Neural progenitor cell (in vitro differentiated cells): ENCODE measurements at places on chromosomes 5 and 9. TPM values are rescaled to one million over a fixed set of nuclear protein-coding genes. Genes with fewer than 3 reads are reported as not detected.

GRCh38 chr5:38807570-38808483 lies 38.0 kb upstream of the OSMR start:
- no peaks in the 10 kb centered on the region for H3K36me3 ChIP-seq
- no peaks in the 10 kb centered on the region for H3K27me3 ChIP-seq
- no peak overlapping the region for H3K27ac ChIP-seq
- H3K4me1 ChIP-seq: peaks cover 6% of the 10 kb centered on the region
- no peak overlapping the region for H3K4me3 ChIP-seq

DNA sequence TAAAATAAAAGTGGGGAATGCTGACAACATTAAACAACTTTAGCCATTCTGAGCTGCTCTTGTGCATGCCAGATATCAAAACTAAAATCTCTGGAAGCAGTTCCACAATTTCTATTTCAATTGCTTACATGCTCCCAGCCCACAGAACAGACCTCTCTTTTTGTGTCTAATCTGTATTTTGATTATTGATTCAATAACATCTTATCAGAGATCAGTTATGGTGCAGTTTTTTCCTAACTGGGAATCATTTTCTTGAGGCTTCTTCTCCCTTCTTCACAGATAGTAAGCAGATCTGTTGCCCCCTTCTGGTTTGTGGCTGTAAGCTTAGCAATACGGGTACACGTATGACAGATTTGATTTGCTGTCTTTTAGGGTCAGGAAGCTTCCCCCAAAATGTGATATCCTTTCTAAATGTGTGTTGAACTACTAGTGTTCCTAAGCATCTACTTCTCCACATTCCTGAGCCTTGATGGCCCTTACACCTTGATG lies 39.4 kb downstream of the MRPS27 start:
- no peak overlapping the region for H3K4me3 ChIP-seq
- no peaks in the 10 kb centered on the region for H3K27me3 ChIP-seq
- H3K27ac ChIP-seq: no peak overlapping the region
- DNase-seq: peak; percentile 61
- H3K36me3 ChIP-seq: no peaks in the 10 kb centered on the region

GRCh38 chr5:36273809-36274526 lies 27.7 kb downstream of the RANBP3L start:
- H3K36me3 ChIP-seq: no peaks in the 10 kb centered on the region
- peaks cover 12% of the 10 kb centered on the region for H3K4me1 ChIP-seq
- H3K27me3 ChIP-seq: no peaks in the 10 kb centered on the region
- H3K4me3 ChIP-seq: no peak overlapping the region
- no peak overlapping the region for H3K27ac ChIP-seq
- DNase-seq: no peak

GRCh38 chr5:6604946-6605345 lies 27.9 kb downstream of the NSUN2 start:
- H3K27ac ChIP-seq: no peak overlapping the region
- H3K4me1 ChIP-seq: no peaks in the 10 kb centered on the region
- H3K27me3 ChIP-seq: no peaks in the 10 kb centered on the region
- H3K36me3 ChIP-seq: peaks cover 8% of the 10 kb centered on the region

- no peaks in the 10 kb centered on the region for H3K36me3 ChIP-seq
- H3K4me3 ChIP-seq: no peak overlapping the region
- no peak for DNase-seq
- no peak overlapping the region for H3K27ac ChIP-seq
- H3K4me1 ChIP-seq: no peaks in the 10 kb centered on the region
Observed at GRCh38 chr5:165015547-165015946, 1510.1 kb downstream of the MAT2B start.

GRCh38 chr9:111005746-111006470 lies 32.4 kb downstream of the LPAR1 start:
- DNase-seq: no peak
- no peak overlapping the region for H3K4me3 ChIP-seq
- no peaks in the 10 kb centered on the region for H3K27me3 ChIP-seq
- no peak overlapping the region for H3K27ac ChIP-seq
- H3K4me1 ChIP-seq: peaks cover 35% of the 10 kb centered on the region

DNA sequence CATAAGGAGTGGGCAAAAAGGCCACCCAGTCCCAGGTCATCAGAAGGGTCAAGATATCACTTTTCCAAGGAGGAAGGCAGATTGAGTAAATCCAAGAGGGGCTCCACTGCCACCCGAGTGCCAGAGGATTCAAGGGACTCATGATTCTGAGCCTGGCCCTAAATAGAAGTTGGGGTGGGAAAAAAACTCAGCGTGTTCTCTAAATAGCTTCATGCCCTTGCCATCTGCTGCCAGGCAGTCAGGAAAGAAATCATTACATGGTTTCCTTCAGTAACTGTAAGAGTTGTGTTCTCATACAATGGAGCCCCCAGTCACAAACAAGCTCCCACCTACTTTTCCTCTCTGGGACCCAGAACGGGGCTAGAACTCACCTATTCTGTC lies 37.2 kb downstream of the SAR1B start:
- peaks cover 15% of the 10 kb centered on the region for H3K4me1 ChIP-seq
- DNase-seq: no peak
- no peaks in the 10 kb centered on the region for H3K36me3 ChIP-seq
- no peak overlapping the region for H3K4me3 ChIP-seq

- H3K4me3 ChIP-seq: no peak overlapping the region
- DNase-seq: no peak
- no peaks in the 10 kb centered on the region for H3K36me3 ChIP-seq
Observed at GRCh38 chr9:13737885-13738284, 458.4 kb upstream of the MPDZ start.

- H3K27ac ChIP-seq: no peak overlapping the region
- no peak for DNase-seq
- peaks cover 16% of the 10 kb centered on the region for H3K4me1 ChIP-seq
- no peaks in the 10 kb centered on the region for H3K27me3 ChIP-seq
Observed at GRCh38 chr5:97628807-97629206, 445.8 kb upstream of the RIOK2 start.

GRCh38 chr9:120707170-120707569 lies 7.1 kb downstream of the MEGF9 start:
- no peak for DNase-seq
- no peak overlapping the region for H3K4me3 ChIP-seq
- H3K36me3 ChIP-seq: no peaks in the 10 kb centered on the region
- no peaks in the 10 kb centered on the region for H3K27me3 ChIP-seq

- H3K27me3 ChIP-seq: no peaks in the 10 kb centered on the region
- no peak overlapping the region for H3K4me3 ChIP-seq
- H3K36me3 ChIP-seq: no peaks in the 10 kb centered on the region
Observed at GRCh38 chr5:74040065-74040551, 414.1 kb downstream of the ARHGEF28 start.

DNA sequence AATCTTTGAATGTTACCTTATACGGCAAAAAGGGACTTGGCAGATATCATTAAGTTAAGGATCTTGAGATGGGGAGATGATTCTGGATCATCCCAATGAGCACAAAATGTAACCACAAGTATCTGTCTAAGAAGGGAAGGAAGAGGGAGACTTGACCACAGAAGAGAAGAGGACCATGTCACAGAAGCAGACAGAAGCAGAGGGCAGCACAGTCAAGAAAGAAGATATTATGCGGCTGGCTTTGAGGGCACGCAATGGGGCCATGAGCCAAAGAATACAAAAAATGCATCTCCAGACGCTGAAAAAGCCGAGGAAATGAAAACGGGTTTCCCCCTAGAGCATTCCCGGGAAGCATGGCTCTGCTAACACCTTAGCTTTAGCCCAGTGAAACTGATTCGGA lies 225.3 kb downstream of the NR2F1-AS1 start:
- H3K4me1 ChIP-seq: no peaks in the 10 kb centered on the region
- H3K27ac ChIP-seq: no peak overlapping the region
- no peak for DNase-seq

GRCh38 chr5:14447958-14448911 lies 133.4 kb upstream of the OTULINL start:
- no peaks in the 10 kb centered on the region for H3K36me3 ChIP-seq
- H3K27me3 ChIP-seq: no peaks in the 10 kb centered on the region
- H3K4me1 ChIP-seq: peaks cover 33% of the 10 kb centered on the region

DNA sequence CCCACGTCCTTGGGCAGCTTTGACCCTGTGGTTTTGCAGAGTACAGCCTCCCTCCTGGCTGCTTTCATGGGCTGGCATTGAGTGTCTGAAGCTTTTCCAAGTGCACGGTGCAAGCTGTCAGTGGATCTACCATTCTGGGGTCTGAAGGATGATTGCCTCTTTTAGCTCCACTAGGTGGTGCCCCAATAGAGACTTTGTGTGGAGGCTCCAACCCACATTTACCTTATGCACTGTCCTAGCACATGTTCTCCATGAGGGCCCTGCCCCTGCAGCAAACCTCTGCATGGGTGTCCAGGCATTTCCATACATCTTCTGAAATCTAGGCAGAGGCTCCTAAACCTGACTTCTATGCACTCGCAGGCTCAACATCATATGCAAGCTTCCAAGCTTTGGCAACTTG lies 644.2 kb upstream of the CDH9 start:
- no peak overlapping the region for H3K27ac ChIP-seq
- H3K27me3 ChIP-seq: no peaks in the 10 kb centered on the region
- H3K4me3 ChIP-seq: no peak overlapping the region
- H3K36me3 ChIP-seq: no peaks in the 10 kb centered on the region
- no peaks in the 10 kb centered on the region for H3K4me1 ChIP-seq
- DNase-seq: peak; percentile 31

GRCh38 chr9:18109675-18110074 lies 364.3 kb upstream of the ADAMTSL1 start:
- H3K27me3 ChIP-seq: no peaks in the 10 kb centered on the region
- no peak for DNase-seq
- no peaks in the 10 kb centered on the region for H3K36me3 ChIP-seq
- peaks cover 29% of the 10 kb centered on the region for H3K4me1 ChIP-seq

GRCh38 chr9:90642570-90643539 lies at the start of gene DIRAS2:
TSS of gene DIRAS2 (minus strand) at chr9:90642824. CDS start at chr9:90613827, 28,997 bp downstream.
- H3K27ac ChIP-seq: no peak within 1 kb of the TSS
- peaks cover 8% of the 10 kb centered on the region for H3K4me1 ChIP-seq
- peak within 1 kb of the TSS; percentile 50 for H3K4me3 ChIP-seq
- DNase-seq: peak; percentile 83
- H3K36me3 ChIP-seq: no peaks in the 10 kb centered on the region

GRCh38 chr5:23450187-23450586 lies 57.2 kb upstream of the PRDM9 start:
- H3K27ac ChIP-seq: no peak overlapping the region
- H3K4me1 ChIP-seq: no peaks in the 10 kb centered on the region
- no peaks in the 10 kb centered on the region for H3K36me3 ChIP-seq
- no peak for DNase-seq
- H3K4me3 ChIP-seq: no peak overlapping the region
- H3K27me3 ChIP-seq: no peaks in the 10 kb centered on the region

The AJM1 gene
- 0.77 TPM in 1 of 2 replicates, not detected in the other for total RNA-seq

The CLIC3 gene
- not detected in 2 replicates for total RNA-seq

The ADGRD2 gene
- total RNA-seq: 0.13 and 0.43 TPM in 2 replicates
